Activated B cell treated with CpG ODN at 0.5 μM for 24 hours (primary cell): ENCODE measurements at places on chromosomes 1 and 21. TPM values are rescaled to one million over a fixed set of nuclear protein-coding genes. Genes with fewer than 3 reads are reported as not detected.

- DNase-seq = no peak
- H3K4me3 ChIP-seq = no peak overlapping the region
- H3K27ac ChIP-seq = no peak overlapping the region
- no peaks in the 10 kb centered on the region for H3K36me3 ChIP-seq
Measured at GRCh38 chr1:210362526-210362925, 33.8 kb downstream of the HHAT start.

GRCh38 chr1:69123486-69123885, 444.2 kb upstream of the LRRC7 start:
- H3K27ac ChIP-seq = no peak overlapping the region
- DNase-seq = no peak
- no peak overlapping the region for H3K4me3 ChIP-seq
- H3K4me1 ChIP-seq = no peaks in the 10 kb centered on the region
- no peaks in the 10 kb centered on the region for H3K36me3 ChIP-seq

GRCh38 chr1:221405146-221405545, 336.7 kb downstream of the DUSP10 start:
- peaks cover 10% of the 10 kb centered on the region for H3K27me3 ChIP-seq
- H3K4me3 ChIP-seq = no peak overlapping the region
- H3K36me3 ChIP-seq = no peaks in the 10 kb centered on the region

- no peak for DNase-seq
- H3K36me3 ChIP-seq = no peaks in the 10 kb centered on the region
- H3K27ac ChIP-seq = no peak overlapping the region
Measured at GRCh38 chr21:25080141-25080540, 527.1 kb downstream of the MRPL39 start.

DNA sequence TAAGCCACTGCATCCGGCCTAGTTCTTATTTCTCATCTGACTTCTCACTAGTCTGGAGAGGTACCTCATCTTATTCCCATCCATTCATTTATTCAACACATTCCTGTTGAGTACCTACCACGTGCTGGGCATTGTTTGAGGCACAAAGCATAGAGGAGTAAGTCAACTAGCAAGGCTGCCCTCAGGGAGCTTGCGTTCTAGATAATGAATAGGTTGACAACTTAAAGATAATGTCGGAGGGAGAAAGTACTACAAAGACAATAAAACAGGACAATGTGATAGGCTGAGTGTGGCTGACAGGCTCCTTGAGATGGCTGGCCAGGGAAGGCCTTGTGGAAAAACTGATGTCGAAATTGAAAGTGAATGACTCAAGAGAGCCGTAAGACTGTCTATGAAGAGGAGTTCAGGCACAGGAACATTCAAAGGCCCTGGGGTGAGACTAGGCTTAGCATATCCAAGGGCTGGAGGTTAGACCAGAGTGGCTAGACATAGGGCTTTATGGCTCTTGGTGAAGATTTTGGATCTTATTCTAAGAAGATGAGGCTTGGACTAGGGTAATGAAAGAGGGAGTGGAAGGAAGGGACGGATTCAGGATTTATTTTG, 18.3 kb downstream of the SPATA21 start:
- peaks cover 31% of the 10 kb centered on the region for H3K4me1 ChIP-seq
- no peaks in the 10 kb centered on the region for H3K27me3 ChIP-seq
- peak overlapping the region; percentile 6 for H3K27ac ChIP-seq

IGSF9 gene
- not detected in 2 replicates for total RNA-seq

CNIH4 gene
- 16.2 and 21.0 TPM in 2 replicates for total RNA-seq

ESRRG gene
- total RNA-seq = not detected in 2 replicates

S100A8 gene
- total RNA-seq = 0.93 TPM in 1 of 2 replicates, not detected in the other

CASZ1 gene
- 31.1 and 35.6 TPM in 2 replicates for total RNA-seq

FCGR1A gene
- not detected in 2 replicates for total RNA-seq
